ENCODE measurements at places on chromosomes 11 and 22.
A peak's percentile ranks its signal among the peaks of the same experiment; 100 is the strongest.

DNA sequence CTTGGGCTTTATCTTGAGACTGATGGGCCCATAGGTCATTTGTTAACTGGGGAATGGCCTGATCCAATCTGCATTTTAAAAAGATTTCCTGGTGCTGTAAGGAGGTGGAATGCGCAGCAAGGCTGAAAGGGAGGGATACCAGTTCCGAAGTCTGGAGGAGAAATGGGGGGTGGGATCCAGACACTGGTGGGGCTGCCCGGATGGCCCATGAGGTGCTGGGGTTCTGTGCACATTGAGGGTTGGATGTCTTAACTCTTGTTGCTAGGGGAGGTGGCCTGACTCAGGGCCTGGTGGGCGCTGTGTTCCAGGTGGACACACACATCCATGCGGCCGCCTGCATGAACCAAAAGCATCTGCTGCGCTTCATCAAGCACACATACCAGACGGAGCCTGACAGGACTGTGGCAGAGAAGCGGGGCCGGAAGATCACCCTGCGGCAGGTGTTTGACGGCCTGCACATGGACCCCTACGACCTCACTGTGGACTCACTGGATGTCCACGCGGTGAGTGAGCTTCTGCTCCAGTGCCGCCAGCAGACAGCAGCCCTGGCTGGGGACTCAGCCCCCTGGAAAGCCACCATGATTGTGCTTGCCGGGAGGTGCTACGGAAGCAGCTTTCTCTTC, 38.1 kb downstream of the AMPD3 start:
- no peak for DNase-seq

DNA sequence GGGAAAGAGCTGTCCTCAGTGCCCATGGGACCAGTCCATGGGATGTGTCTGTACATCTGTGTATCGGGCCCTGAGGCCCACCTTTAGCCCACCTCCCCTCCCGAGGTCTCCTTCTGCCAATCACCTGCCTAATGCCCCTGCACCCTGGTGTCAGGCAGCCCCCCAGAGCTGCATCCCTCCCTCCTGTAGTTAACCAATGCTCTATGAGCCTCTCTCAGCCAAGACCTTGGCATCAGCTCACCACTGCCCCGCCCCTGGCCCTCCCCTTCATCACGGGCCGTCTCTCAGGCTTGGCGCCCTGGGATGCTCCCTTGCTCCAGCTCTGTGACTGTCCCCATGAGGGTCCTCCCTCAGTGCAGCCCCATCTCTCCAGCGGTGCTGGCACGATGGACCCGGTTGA, 18.5 kb downstream of the MGAT3 start:
- no peak for DNase-seq

DNA sequence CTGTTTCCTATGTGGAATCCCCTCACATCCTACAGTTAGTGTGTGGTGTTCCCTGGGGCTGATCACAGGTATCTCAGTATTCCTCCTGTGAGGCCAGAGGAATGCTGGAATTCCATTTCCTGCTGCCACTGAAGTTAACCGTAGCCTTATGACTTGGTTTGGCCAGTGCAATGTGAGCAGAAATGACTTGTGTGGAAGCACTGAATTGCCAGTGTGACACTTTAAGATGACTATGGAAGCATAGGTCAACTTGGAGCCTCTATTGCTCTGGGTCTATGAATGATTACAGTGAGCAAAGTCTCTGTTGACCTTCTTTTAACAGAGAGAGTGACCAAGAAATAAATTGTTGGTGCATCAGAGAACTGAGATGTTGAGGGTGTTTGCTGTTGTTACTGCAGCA, 16.5 kb downstream of the TBRG1 start:
- no peak for DNase-seq

DNA sequence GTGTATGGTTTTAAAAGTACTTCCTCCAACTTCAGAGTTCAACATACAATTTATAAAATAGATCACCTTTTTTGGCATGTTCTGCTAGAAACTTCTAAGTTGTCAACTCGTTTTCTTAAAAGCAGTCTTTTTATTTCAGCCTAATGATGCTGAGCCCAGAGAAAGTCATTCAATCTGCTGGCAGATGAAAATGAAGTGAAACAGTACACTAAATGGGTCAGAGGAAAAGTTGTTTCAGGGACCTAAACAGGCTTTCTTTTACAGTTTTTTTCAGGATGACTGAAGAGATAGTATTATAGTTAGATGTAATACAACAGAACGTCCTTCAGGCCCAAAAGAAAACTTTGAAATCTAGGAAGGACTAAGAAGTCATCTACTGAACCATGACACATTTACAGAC, 842.7 kb upstream of the CCDC90B start:
- DNase-seq, result no peak

- DNase-seq, result peak; percentile 93
Measured at GRCh38 chr11:121466063-121466794, 13.5 kb upstream of the SORL1-AS1 start.

DNA sequence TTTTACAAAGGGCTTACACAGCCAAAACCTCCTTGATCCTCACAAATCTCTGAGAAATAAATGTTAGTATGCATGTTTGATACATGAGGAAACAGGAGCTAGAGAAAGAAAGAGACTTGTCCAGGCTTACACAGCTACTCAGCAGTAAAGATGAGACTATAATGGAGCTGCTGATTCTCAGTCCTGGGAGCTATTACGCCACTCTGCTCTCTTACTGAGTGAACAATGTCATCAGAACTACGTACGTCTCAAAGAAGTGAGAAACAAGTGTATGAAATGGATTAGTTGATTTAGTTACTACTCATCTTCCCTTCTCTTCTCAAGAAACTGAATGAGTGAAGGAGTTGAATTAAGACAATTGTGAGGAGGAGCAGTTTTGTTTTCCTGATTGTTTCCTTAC, 12.3 kb downstream of the MS4A6E start:
- no peak for DNase-seq

GRCh38 chr11:83070044-83070701, 1.5 kb downstream of the RAB30 start:
- peak; percentile 63 for DNase-seq

- peak; percentile 31 for DNase-seq
Measured at GRCh38 chr11:124799348-124800225, 619 bp downstream of the MSANTD2 start.

- peak; percentile 42 for DNase-seq
Measured at GRCh38 chr11:17846852-17847453, 112.4 kb downstream of the KCNC1 start.

- DNase-seq, result no peak
Measured at GRCh38 chr11:134677891-134678551, 266.0 kb upstream of the B3GAT1 start.

- DNase-seq, result no peak
Measured at GRCh38 chr11:65216830-65217229, 35.1 kb downstream of the CAPN1 start.

- DNase-seq, result no peak
Measured at GRCh38 chr22:32999039-32999815, 59.0 kb downstream of the SYN3 start.

- DNase-seq, result no peak
Measured at GRCh38 chr22:44493206-44493605, 4.8 kb downstream of the RTL6 start.

DNA sequence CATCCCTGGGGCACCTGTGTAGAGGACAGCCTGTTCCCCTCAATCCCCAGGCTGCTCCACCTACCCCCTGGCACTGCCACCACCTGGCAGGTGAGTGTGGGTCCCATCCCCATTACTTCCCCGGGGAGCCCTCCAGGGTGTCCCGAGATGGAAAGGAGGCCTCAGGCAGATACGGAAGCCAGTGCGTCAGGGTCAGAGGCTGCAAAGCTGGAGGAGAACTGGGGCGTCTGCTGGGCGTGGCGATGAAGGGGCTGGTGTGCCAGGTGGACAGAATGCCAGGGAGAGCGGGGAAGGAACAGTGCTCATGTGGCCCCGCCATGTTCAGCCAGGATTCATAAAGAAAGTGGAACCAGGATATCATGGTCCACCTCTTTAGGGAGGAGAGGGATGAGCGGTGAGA, 7.8 kb downstream of the YPEL1 start:
- DNase-seq, result no peak

DNA sequence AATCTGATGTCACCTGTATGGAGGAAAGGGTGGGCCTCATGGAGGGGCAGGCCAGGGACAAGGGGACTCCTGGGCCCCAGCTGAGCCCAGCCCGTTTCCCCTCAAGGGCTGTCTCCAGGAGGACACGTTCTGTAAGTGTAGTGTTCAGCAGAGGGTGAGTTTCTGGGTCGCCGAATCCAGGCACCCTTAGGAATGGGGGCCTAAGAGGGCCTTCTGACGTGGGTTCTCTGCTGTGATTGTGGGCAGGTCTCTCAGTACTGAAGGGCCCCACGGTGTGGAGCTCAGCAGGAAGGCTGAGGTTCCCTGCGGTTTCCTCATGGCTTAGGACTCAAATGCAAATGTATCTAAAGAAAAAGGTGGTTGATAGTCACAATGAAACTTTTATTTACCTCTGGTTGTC, 6.5 kb downstream of the PTDSS2 start:
- no peak for DNase-seq

- DNase-seq, result peak; percentile 90
Measured at GRCh38 chr11:112318184-112318591, 57.5 kb upstream of the PLET1 start.

- peak; percentile 23 for DNase-seq
Measured at GRCh38 chr11:48193876-48194275, 22.7 kb upstream of the OR4B1 start.
